ENCODE measurements at places on chromosomes 4 and X.

GRCh38 chr4:168743131-168743530 lies 246.3 kb downstream of the PALLD start:
- DNase-seq, result no peak

GRCh38 chr4:138555584-138555983 lies 313.4 kb upstream of the SLC7A11 start:
- no peak for DNase-seq

- no peak for DNase-seq
These were observed 124.6 kb downstream of the ANOS1 start for GRCh38 chrX:8607326-8607725.

DNA sequence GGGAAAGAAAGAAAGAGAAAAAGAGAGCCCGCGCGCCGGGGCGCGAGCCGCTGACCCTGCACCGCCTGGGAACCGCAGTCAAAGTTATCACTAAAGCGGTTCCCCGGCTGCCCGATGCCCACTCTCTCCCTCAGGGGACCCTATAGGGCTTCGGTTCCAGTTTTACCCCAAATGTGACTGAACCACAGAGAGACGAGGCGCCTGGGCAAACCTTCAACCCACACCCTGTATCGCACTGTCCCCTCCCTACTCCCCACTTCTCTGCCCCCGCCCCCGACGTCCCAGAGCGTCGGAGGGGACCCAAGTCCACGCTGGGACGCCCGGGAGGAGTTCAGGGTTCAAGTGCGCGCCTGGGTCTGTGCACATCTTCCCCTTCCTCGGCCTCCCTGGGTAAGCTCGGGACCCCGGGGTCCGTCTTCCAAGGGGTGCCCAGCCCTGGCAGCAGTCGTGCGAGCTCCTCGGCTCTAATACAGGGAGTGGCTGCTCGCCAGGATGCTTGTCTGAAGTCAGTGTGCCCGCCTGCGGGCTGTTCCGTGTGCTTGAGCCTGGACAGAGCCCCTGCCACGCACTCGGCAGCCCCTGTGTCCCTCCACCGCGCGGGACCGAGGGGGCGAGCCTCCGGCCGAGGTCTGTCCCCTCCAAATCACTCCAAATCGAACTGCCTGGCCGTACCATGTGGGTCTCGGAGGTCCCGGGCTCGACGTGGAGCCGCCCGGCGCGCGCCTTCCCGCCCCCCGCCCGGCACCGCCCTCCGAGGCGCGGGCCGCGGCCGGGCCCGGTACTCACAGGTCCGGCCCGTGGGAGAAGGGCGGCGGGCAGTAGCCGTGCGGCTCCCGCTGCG lies 960 bp downstream of the TRPC3 start:
- DNase-seq, result peak; percentile 23

DNA sequence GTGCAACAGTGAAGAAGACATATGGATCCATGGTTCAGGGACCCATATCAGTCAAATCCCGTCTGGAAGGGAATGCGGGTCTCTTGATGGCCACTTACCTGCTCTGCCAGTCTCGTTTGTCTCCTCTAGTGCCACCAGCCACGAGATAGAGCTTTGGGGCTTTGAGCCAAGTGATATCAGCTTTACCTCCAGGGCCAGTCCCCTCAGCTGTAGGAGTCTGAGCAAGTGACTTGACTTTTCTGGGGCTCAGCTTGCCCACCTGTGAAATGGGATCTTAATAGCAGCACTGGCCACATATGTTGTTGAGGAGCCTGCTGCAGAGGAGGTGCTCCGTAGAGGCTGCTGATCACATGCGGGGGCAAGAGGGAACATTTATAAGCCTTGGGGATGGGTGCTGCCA lies 1.2 kb downstream of the SLC2A9 start:
- no peak for DNase-seq

DNA sequence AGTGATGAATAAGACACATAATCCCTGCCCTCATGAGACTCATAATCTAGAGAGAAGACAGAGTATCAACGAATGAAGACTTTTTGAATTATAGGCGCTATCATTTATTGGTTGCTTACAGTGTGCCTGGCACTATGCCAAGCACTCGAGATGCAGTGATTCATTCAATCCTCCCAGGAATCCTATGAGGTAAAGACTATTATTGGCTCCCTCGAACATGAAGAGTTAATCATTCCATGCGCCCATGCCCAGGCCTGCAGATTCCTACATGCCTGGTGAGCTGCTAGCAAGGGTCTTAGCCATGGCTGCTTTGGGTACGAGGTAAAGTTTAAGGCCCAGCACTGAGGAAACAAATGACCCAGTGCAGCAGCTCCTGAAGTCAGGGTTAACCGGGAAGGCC lies 47.0 kb downstream of the TEX13B start:
- DNase-seq, result no peak

DNA sequence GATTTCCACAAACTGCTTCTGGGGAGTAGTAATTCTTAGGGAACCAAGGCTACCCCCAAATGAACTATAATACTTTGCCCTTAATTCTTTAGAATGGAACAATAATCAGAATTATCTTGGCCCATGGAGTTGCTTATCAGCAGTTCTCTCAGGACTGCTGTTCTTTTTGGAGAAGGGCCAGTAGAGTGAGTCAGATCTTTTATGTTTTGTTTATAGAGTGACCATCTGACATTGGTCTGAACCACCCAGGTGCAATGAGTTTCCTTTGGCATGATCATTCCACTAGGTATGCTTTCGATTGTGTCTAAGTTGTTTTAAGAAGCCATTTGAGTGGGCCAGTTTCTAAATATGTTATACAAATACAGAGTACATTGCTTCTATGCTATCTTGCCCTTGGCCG lies 31.8 kb downstream of the PRRG1 start:
- no peak for DNase-seq

DNA sequence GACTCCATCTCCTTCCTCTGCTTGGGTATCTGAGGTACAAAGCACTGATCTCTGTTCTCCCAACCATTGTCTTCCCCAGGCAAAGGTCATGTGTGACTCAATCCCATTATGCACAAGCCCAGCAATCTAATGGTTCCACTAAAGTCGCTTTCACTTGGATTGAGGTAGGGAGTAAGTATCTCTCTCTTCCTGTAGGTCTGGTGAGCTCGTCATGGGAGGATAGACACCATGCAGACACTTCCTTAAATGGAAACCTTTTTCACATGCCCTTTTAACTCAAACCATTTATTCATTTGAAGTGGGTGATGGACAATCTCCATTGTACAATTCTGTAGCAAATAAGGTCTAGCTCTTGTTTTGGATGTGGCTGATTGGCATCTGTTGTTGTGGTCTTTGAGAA lies 245.2 kb upstream of the CLNK start:
- no peak for DNase-seq

GRCh38 chrX:39475372-39475771 lies 622.4 kb downstream of the BCOR start:
- DNase-seq, result no peak

- no peak for DNase-seq
These were observed 9.3 kb downstream of the PRDM8 start for GRCh38 chr4:80206521-80207171.

Data from activated CD4-positive, alpha-beta T cell treated with anti-CD3 and anti-CD28 coated beads, Interleukin-2, amount 50 U/mL, for 16 hours (primary cell).